ENCODE measurements at places on chromosomes 6 and 20.

- DNase-seq, result no peak
Observed at GRCh38 chr20:36231331-36231730, 4.9 kb upstream of the AAR2 start.

DNA sequence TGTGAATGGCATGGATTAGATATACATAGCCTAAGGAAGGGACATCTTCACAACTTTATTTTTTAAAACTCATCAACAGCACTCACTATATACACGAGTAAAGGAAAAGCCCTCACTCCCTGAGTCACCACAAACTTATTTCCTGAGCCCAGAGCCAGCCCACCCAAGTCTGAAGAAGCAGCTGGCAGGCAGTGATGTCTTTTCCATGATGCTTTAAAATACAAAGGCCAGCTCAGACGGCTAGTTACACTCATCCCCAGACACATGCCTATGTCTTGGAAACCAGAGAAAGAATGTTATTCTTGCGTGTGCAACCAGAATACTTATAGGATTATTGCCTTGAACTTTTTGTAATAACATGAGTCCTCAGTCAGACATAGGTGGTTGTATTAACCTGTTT, 114.4 kb downstream of the ADGRG6 start:
- peak; percentile 19 for DNase-seq

DNA sequence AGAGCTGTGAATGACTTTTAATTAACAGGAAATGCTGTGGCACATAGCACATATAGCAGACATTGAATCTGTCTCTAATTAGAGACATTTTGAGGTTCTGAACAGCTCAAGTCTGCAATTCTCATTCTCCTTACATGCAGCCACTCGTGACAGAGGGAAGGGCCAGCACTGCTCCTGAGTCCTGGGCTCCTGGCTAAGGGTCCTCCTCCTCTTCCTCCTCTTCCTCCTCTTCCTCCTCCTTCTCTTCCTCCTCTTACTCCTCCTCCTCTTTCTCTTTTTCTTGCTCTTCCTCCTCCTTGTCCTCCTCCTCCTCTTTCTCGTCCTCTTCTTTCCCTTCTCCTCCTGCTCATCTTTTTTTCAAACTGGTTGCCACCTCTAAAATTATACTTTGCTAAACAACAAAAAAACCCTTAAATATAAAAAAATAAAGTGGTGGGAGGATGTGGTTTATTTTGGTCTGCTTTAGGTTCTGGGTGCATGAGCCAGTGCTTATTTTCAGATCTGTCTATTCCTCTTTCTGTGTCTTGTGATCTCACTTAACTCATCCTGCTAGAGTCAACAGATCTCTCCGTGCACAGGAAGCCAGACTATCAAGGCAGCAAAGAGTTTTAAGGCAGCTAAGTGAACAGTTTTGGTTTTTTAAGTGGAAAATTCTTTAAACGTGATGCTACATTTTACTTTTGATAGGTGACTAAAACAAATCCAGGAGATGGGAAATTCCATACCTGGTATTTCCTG, 159.3 kb downstream of the CD83 start:
- DNase-seq, result no peak

DNA sequence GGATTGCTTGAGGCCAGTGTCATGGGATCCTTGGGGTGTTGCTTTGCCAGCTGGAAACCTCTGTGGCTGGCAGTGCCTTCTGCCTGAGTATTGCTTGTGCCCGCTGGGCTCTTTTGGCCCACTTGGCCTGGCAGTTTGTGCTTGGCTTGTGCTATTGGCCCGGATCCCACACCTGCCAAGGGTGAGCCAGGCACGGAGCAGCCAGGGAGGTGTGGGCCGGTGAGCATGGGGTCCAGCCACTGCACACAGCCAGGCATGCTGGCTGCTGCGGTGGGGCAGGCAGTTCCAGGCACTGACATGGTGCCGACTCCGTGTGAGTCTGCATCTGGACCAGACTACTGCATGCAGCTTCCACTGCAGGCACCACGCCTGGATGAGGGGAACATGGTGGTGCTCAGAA, 62.5 kb upstream of the SYNCRIP start:
- no peak for DNase-seq

DNA sequence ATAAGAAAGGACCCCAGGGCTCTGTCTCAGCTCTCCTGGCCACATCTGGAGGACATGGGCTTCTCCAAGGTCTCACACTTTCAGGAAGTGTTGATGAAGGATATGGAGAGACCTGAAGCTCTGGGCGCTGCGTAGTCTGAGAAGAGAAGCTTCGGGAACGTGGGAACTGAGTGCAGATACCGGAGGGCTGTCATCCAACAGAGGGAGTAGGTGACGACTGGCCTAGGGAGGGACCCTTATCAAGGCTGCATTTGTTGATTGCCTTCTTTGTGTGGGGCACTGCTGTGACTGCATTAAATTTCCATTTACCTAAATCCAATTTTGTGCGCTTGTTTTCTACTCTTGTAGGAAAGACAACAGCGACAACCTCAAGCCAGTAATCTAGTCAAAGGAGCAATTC, 63.4 kb downstream of the PLG start:
- DNase-seq, result no peak

- no peak for DNase-seq
Observed at GRCh38 chr6:79627422-79627821, 3.7 kb upstream of the SH3BGRL2 start.

DNA sequence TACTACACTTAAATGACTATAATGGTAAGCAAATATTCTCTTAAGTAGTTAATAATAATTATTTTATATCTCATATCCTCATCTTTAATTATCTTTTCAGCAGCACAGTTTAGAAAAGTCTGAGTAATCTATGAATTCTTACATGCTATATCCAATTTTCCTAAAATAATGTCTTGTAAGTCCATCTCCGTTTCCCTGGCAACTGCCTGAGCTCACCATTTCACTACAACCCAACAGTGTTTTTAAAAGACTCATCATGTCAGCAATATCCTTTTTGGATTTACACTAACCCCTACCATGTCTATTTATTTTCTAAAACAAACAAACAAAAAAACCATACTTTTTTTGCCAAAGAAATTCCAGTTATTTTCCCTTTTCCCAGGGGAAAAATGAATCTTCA, 859.6 kb downstream of the EYS start:
- no peak for DNase-seq

DNA sequence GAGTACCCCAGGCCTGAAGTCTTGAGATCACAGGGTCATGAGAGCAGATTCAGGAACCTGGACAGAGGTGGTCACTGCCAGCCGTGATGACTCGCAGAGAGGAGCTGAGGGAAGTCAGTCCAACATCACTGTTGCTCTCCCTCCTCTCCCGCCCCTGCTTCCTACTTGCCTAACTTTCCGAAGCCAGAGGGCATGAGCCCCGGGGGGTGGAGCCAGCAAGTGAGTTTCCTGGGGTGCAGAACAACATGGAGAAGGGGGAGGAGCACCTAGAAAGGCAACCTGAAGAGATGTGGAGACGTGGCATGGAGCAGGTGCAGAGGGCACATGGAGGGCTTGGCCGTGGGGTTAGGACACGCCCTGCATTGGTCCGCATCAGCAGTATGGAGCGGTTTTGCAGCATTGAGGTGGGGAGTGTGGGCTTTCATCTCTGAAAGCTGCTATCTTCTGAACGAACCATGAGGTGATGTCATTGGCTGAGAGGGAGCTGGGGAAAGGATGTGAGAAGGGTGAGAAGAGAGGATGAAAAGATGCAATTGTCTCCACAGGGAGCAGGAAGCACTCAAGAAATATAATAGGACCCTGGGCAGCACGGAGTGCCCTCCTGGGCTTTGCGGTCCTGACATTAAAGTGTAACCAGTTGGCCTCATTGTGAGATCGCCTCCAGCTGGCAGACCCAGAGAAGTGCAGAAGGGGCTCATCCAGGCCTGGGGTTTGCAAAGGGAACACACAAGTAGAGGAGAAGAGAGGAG, 25.0 kb downstream of the GDAP1L1 start:
- no peak for DNase-seq

DNA sequence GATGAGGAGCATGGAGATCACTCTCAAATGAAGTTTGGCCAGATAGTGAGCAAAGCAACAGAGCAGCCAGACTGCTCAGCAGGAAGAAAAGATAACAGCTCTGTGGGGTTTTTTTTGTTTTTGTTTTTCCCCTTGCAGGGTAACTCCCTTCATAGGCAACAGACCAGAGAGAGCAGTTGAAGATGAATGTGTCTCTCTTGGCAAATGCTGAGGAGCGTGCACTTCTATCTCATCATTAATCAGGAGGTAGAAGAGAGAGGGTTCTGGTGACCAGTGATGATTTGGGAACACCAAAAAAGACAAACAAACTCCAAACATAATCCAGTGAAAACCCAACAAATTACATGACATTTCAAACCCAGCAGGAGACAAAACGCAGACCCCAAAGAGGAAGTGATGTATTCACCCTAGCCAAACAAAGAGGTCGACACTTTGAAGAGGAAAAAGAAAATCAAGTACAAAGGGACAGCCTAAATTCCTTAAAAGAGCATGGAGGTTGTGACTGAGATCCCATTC, 66.2 kb upstream of the RREB1 start:
- DNase-seq, result no peak

- no peak for DNase-seq
Observed at GRCh38 chr20:12535316-12535715, 473.5 kb upstream of the SPTLC3 start.

GRCh38 chr6:122649701-122650100, 39.5 kb downstream of the PKIB start:
- peak; percentile 14 for DNase-seq

DNA sequence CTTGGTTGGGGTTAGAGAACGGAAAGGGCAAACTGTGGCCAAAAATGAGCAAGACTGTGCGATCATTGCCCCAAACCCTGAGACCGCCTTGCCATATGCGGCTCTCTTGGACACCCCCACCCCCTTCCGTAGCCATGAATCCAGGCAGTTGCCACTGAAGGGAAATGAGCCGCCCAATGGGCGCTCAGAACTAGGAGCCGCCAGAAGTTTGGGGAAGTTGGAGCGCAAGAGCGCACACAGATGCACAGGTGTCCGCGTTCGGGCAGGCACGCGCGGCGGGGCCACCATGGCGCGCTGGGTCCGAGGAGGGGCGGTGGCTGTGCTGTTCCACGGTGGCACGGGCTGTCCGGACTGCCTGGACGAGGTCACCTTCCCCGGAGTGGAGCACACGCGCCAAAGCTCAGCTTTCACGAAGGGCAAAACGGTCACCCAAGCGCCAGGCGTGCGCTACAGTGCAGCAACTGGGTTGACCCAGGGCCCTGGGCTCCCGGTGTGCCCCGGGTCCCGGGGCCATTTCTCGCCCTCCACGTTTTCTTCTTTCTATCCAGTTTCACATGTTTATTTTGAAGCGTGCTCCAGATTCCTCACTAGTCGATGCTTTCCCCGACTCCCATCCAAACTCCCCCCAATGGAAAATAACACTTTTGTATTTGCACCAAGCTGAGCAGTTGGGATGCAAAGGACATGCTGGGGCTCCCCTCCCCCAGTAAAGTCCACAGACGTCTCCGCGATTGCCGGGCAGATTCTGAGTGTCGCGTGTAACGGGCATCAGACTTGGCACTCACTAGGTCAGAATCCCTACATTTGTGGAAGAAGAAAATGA, 906 bp upstream of the PDE10A start:
- no peak for DNase-seq

DNA sequence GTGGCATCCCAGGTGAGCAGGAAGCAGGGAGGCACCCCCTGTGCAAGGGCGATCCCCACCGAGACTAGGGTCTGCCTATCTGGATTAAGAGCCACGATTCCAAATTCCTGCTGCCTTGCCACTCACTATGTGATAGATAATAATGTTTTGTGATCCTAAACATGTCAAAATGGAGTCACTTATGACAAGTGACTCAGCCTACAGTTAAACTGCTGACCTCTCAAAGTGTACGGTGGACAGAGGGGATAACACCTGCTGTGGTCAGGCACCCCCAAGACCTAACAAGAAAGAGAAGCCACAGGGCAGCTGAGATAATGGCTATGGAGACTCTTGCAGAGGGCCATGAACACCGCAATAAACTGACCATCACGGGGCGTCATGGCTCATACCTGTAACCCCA, 16.0 kb upstream of the SNTA1 start:
- no peak for DNase-seq

DNA sequence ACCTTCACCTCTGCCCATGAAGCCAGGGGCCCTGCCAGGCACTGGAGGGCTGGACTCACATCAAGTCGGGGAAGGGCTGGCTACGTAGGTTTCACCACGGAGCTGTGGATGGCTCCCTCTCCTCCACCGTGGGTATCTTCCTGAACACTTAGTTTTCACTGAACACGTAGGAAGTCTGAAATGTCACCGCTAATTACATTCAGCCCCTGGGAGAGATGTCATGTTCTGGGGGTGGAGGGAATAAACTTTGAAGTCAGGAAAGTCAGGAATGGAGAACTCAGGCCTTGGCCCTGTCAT, 6.5 kb downstream of the LHFPL5 start:
- DNase-seq, result no peak

DNA sequence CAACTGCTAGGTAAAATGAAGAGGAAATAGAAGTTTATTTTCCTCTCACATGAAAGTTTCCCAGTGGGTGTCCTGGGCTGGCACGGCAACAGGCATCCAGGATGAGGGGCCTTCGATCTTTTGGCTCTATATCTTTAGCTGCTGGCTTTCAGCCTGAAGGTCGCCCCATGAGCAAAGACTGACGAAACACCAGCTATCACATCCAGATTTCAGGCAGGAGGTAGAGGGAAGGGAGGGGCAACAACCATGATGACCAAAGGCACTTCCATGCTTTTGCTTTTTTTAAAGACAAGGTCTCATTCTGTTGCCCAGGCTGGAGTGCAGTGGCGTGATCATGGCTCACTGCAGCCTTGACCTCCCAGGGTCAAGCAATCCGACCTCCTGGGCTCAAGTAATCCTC, 387.9 kb downstream of the RNGTT start:
- no peak for DNase-seq

DNA sequence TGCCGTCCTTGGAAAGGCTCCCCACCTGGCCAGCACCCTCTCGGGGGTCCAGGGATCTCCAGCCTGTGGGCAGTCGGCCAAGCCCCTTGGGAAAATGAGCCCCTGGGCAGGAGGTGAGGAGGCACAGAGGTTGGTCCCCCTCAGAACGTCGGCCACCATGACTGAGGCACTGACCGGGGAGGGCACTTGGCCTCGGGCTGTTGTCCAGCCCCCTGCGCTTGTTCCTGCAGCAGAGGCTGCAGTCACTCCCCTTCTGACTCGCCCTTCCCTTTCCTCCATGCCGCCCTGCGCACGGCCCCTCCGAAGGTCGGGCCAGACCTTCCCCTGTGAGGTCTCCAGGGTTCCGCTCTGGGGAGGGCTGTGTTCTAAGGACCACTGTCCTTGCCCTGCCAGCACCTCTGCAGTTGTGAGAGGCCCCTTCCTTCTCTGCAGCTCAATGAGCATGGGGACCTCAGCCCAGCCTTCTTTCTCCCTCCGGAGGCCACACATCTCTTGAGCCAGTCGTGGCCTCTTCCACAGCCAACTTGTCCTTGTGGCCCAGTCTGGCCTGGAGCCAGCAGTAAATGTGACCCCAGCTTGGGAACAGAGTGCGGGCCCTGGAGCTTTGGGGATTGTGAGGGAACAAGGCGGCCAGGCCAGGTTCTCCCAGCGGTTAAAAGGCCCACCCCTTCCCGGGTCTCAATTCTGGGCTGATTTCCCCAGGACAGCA, 195.5 kb downstream of the DLL1 start:
- DNase-seq, result no peak

GRCh38 chr20:62066339-62066982, 780 bp upstream of the TAF4 start:
- peak; percentile 54 for DNase-seq

Measured in RKO (cell line).